GOT3 (cell line): ENCODE measurements at places on chromosomes 16 and 17.
A peak's percentile ranks its signal among the peaks of the same experiment; 100 is the strongest.

DNA sequence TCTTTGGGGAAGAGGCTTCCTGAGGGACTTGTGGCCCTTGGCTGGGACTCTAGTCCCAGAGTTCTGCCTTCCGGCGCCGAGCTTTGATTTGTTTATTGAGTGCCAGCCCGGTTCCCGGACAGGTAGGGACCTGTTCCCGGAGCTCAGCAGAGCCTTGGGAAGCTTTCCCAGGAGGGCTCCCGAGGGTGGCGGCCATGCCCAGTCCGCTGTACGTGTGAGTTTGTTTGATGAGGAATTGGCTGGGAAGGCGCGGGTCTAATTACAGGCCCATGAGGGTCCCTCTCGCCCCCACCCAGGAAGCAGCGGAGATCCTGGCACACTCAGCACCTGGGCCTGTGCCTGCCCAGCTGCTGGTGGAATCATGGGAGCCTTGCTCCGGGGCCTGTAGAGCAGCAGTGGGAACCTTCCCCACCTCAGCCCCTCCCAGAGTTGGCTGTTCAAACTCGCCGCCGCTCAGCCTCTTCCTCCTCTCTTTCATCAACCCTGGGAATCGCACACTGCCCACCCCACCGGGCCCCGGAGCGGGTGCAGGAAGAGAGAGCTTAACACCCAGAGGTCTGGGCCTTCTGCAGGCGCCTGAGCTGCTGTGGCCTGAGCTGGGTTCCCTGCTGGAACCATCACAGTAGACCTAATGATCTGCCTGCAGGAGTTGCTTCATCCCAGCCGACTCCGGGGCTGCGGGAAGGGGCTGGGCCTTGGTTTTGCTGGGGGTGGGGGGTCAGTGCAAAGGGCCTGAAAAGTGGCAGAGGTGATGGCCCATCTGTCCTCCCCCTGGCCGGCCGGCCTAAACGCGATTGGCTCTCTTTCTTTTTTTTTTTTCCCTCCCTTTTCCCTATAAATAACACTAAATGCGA lies 313.7 kb downstream of the SEC14L1 start:
- DNase-seq = no peak

DNA sequence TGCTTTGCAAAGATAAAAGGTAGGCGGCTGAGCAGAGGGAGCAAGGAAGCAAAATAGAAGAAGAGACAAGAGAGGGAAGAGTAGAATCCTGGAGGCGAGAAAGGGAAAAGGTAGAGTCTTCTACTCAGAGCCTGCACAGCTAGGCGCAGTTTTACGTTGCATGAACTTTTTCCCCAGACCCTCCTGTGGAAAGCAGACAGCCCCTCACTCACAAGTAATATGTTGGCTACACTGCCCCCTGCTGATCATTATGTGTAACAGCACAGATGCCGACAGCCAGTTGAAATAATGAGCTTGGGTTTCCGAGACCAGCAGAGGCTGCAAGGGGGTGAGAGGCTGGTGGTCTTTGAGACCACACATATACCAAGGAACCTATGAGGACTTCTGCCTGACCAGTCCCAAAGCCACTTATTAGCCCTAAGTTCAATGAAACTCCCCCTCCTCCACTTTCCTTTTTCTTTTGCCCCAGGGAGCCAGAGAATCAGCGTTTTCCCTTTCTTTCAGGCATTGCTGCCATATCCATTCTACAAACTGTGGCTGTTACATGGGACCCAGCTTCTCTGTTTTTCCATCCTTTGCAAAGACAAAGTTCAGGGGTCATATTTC lies 22.5 kb upstream of the CMTR2 start:
- no peak for DNase-seq

DNA sequence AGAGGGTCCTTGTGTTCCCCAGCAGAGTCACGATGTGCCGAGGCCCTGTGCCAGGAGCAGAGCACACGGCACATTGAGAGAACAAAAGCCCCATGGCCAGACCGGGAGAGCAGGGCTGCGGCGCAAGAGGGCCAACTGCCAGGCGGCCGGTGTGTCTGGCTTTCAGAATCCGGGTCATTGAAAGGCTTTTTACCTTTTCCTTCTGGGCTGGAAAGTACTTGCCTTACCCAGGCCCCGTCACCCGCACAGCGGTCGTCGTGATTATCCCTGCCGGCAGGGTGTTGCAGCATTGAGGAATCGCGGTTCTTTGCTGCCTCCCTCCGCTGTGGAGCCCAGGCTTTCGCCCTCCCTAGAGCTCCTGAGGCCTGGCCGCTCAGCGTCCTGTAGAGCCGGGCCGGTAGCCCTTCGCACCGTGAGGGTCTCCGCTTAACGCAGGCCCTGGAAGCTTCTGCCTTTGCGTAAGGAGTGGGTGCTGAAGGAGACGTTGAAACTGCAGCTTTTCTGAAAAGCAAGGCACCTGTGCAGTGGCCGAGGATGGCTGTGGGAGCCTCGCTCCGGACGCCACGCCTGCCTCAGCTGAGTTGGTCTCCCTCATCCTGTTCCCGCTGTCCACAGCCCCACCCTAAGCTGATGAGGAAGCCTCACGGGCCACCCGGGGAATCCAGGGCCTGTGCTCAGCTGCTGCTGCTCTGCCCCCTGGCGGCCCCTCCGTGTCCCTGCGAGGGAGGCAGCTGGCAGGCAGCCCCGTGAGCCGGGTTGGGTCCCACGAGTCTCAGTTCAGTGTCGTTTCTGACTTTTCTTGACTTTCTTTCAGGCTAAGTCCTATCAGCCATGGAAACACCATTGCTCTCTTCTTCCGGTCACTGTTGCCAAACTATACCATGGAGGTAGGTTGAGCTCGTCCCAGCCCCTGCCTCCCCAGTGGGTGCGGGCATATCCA lies 8.6 kb upstream of the MC1R start:
- DNase-seq = no peak

DNA sequence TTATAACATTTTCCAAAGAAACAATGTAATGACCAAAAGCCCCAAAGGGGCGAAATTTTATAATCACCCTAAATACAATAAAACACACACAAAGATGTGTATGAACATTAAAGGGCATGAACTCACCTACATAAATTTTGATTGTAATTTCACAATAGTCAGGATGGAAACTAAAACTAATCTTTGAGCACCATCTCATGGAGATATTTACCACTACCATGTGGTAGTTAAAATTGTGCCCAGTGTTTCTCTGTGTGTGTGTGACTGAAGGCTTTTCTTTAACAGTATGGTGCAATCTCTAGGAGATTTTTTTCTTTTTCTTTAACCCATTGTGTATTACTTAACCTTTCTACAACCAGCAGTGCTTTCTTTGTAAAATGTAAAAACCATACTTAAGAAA lies 19.7 kb upstream of the MEIOC start:
- no peak for DNase-seq

DNA sequence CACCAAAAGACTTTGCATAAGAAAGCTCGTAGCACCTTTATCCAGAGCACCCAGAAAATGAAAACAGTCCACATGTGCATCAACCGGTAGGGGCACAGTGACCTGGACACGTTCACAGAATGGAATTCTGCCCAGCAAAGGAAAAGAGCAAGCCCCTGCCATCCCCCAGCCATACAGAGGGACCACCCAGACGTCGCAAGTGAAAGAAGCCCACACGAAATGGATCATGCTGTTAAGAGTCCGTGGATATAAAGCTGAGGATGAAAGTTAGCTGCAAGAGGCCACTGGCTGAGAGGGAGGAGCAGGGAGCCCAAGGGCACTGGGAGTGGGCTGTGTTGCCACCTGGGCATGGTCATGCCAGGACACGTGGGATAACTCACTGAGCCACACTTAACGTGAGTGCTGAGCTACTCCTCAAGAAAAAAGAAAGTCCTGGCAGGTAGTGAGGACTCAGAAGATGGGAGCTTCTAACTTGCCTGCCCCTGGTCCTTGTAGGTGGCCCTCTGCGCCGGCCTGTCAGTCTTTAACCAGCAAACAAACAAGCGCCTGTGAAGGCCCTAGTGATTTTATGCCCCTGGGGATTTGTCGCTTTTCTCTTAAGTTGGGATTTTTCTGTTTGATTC lies 190.7 kb downstream of the C16orf95 start:
- no peak for DNase-seq

DNA sequence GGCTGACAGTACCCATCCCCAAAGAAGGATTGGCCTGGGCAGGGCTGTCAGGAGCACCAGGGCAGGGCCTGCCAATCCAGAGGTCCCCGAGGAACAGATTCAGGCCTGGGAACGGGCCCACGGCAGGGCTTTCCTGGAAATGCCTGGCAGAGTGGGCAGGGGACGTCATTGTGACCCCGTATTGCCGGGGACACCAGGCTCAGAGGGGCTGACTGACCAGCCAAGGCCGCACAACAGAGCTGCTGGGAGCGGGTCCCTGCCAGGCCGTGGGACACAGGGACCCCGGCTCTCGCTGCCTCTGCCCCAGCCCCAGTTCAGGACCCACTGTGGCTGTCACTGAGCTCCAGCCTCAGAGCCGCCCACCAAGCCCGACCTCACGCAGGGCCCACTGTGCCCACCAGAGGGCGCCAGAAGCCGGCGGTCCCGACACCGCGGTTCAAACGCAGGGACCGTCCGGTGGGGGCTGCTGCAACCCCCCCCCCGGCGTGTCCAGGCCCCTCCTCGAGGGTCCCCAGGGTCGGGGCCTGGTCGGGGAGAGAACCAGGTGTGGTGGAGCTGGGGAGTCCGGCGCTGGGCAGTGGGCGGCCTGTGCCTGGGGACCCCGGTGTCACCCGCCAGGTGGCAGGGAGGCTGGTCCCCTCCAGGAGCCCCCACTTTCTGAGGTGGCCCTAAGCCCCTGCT lies 15.2 kb upstream of the SSTR5 start:
- peak; percentile 10 for DNase-seq

DNA sequence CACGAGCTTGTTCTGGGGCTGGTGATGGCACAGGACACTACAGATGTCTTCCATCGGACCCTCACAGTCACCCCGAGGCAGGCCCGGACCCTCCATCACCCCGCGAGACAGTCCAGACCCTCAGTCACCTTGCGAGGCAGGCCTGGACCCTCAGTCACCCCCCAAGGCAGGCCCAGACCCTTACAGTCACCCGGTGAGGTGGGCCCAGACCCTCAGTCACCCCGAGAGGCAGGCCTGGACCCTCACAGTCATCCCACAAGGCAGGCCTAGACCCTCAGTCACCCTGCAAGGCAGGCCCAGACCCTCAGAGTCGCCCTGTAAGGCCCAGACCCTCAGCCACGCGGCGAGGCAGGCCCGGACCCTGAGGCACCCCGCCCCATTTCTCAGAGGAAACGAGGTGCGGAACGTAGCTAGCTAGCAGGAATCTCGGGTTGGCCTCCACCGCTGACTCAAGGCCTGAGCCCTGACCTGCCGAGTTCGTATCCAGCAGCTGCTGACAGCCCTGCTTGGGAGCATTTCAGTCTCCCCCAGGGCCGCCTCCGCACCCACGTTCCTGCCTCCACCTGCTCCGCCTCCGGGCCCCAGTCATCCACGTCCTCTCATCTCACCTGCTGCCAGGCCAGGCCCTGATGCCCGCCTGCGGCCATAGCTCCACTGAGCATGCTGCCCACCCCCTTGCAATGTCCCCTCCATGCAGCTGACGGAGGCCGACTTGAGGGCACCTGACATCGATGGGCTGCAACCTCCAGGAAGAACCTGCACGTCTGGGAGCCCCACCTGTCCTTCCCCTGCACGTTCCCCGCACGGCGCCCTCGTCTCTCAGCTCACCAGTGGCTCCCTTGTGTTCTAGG lies 28.7 kb downstream of the RPH3AL start:
- DNase-seq = no peak

DNA sequence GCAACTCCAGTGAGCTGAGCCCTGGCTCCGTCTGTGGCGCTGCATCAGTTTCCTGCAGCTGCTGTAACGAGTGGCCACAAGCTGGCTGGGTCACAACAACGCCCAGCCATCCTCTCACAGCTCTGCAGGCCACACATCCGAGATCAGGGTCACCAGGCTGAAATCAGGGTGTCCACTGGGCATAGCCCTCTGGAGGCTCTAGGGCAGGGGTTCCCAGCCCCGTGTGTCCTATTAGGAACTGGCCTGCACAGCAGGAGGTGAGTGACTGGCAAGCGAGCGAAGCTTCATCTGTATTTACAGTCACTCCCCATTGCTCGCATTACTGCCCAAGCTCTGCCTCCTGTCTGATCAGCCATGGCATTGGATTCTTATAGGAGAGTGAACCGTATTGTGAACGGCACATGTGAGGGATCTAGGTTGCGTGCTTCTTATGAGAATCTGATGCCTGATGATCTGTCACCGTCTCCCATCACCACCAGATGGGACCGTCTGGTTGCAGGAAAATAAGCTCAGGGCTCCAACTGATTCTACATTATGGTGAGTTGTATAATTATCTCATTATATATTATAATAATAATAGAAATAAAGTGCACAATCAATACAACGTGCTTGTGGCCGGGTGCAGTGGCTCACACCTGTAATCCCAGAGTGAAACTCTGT lies 176.5 kb downstream of the SEC14L1 start:
- DNase-seq = no peak

DNA sequence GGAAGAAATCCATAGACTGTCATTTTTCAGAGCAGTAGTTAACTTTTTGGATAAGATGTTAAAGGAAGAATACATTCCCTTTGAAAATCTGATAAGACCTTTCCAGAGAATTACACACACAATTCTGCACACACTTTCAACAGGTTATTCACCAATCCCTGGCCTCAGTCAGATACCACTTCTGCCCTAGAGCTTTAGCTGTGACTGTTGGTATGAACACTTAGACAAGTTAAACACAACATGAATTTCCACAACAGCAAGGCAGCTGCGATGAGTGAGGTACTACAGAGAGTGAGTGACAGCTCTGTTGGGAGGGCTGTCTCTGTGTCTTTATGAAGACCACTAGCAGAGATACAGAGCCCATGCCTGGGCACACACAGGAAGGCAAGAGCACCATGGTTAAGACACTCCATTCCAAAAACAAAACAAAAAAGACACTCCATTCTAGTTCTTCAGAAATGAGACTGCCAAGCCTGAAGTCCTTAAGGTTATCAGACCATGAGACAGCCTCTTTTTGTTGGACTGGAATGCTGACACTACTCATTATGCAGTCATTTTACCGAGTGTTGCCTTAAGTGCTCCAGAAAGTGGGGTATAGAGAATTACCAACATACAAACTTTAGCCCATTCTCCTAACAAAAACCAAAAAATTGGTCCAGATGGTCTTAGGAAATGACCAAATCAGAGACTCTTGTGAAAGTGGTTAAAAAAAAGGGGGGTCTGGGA lies 42.4 kb downstream of the TOM1L2 start:
- no peak for DNase-seq
